ENCODE measurements at places on chromosomes 1 and 21.

- no peak for DNase-seq
Observed at GRCh38 chr1:164092603-164093353, 466.2 kb upstream of the PBX1 start.

- no peak for DNase-seq
Observed at GRCh38 chr1:21340230-21340945, 50.1 kb upstream of the ECE1 start.

GRCh38 chr1:3883194-3883925, 16.7 kb downstream of the C1orf174 start:
- DNase-seq: no peak

DNA sequence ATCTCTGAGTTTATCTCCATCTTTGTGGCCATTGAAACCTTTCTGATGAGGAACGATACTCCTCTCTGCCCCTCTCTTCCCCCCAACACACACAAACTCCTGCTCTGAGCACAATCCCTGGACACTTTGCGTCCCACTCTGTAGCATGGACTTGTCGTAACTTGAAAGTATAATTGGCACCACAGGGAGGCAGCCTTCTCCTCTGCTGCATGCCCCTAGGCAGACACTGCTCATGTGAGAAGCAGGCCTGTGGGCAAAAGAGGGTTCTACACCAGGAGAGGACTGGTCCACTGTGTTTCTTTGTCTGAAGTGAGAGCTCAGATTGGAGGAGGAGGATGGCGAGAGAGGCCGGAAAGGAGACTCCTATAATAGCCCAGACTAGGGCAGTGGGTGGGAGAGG, 3.8 kb upstream of the PARS2 start:
- no peak for DNase-seq

GRCh38 chr1:167043752-167044488, 46.3 kb downstream of the GPA33 start:
- DNase-seq: no peak

- peak; percentile 87 for DNase-seq
Observed at GRCh38 chr1:160205242-160206035, at the start of gene PEA15. Gene PEA15 (plus strand): TSS chr1:160205384. CDS start chr1:160211545, 6,161 bp downstream.

DNA sequence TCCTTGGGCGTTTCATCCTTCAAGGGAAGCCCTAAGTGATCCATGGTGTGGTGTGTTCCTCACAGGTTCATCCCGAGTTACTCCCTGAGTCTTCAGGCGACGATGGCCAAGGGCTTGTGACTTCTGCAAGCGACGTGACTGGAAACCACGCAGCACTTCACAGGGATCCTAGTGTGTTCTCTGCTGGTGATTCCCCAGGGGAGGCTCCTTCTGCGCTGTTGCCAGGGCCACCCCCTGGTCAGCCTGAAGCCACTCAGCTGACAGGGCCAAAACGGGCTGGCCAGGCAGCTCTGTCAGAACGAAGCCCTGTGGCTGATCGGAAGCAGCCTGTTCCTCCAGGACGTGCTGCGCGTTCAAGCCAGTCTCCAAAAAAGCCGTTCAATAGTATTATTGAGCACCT, 71.5 kb downstream of the VPS26C start:
- no peak for DNase-seq

DNA sequence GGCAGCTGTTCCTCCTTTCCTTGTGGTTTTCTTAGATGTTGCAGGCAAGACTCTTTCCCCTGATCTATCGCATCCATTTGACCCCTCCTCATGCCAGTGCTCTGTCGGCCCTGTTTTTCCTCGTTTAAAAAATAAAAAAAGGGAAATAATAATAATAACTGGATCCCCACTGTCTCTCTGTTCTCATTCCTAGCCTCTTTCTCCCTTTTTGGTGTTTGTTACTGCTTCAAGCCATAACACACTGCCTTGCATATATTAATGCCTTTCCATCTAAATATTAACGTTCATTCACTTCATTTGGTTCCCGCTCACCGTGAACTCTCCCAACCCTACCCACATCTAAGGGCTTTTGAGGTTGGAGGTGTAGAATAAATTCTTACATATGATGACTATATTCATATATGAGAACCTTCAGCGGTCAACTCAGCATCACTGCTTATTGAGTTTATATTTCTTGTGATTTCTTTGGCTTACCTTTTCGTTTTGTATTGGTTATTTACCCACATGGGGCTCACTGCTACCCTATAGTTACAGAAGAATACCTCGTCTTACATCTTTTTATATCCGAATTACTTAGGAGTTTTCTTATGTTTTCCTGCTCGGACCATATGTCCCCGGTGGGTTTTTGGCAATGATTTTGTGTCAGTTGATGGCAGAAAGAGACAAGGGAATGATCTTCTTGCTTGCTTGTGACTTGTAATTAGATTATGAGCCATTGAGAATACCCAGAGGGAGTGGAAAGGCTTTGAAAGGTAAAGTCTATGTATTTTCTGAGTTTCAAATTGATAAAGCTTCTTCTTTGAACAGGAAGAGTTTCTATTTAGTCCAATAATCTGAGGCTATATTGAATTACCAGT, 805 bp downstream of the ATG4C start:
- DNase-seq: peak; percentile 66

DNA sequence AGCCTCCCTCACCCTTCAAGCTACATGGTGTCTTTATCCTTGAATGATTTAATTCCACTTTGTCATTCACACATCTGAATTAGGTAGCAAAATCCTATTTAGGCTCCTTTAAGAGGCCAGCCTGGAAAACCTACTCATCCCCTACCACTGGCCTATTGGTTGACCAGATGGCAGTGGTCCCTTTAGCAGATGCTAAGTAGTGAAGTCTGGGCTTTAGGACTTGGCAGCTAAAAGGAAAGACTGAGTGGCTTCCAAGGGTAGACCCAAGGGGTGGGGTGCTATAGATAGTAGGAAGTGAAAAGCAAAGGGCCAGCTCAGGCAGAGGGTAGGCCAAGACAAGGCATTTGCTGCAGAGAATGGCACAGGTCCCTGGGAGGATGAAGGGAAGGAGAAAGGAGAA, 46.6 kb downstream of the KCNJ6 start:
- no peak for DNase-seq

DNA sequence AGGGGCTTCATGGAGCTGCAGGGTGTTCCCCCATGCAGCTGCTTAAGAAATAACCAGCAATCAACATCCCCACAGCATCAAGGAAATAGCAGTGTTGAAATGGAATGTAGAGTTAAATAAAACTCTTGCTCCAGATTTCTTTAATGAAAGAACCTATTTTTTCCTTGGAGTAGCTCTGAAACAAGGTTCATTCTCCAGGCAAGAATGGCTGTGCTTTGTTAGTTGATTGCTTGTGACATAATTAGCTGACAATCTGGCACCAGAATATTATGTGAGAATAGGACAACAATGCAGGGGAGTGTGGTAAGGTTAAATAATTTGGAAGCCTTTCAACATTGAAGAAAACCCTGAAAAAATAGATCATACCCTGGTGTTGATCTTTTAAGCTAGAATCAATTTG, 254.2 kb upstream of the RRP15 start:
- DNase-seq: peak; percentile 59

GRCh38 chr1:72140222-72140621, 142.1 kb downstream of the NEGR1 start:
- DNase-seq: no peak

DNA sequence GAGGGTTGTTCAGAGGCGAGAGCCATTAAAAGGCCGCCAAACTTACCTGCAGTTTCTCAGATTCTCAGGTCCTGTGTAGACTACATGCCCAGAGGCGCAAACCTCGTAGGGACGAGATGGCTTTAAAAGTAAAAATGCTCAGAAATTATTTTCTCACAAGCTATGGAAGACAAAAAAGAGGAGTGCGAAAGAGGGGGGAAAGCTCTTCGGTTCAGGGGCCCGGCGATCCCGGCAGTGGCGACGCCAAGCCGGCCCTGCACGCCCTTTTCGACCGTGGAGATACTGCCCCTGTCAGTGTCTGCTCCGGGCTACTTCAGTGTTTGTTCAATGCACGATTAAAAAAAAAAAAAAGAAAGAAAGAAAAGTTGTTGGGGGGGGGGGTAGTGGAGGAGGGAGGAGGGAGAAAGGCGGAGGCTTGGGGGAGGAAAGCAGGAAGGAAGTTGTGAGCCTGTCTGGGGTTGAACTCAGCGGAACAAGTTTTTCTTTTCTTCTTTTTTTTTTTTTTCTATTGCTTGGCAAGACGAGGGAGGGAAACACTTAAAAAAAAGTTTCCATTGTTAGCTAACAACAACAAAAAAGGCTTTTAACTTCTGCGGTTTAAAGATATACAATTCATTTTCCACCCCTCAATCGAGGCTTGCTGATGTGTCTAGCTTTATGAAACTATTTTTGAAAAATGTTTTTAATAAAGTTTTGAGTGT, at the start of gene ITPKB:
Gene ITPKB (minus strand): TSS at position 288 of the 701 bp plus-strand sequence. CDS start 1,824 bp downstream, outside the sequence.
- peak; percentile 63 for DNase-seq

Data from COLO829 (cell line).